ENCODE measurements at places on chromosomes 2 and 18.

- no peak for DNase-seq
Measured at GRCh38 chr2:30105556-30105955, 41.3 kb upstream of the YPEL5 start.

DNA sequence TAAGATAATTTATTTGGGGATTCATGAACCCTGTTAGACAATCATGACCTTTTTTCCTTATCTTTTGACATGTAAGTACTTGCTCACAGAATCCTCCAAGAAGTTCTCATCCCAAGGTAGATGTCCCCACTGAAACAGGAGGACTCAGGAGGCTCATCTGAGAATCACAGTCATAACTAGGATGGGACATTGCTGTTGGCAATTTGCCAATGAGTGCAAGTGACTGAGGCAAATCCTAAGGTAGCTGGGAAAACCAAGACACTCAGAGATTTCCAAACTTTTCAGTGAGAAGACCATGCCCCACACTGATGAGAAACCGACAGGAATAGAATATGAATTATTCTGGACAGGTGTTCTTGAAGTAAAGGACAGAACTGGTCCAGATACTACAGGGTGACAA lies 735.0 kb downstream of the TMEM182 start:
- no peak for DNase-seq

GRCh38 chr18:10759241-10759640 lies 233.4 kb downstream of the NAPG start:
- no peak for DNase-seq

DNA sequence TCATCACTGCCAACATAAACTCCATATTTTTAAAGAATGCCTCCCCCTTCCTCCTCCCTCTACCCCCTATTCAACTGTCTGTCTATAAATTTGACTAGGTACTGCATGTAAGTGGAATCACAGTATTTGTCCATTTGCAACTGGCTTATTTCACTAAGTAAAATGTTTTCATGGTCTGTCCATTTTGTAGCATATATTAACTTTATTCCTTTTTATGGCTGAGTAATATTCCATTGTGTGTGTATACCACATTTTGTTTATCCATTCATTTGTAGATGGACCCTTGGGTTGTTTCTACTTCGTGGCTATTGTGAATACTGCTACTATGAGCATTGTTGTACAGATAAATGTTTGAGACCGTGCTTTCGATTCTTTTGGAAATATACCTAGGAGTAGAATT lies 10.7 kb downstream of the SEH1L start:
- no peak for DNase-seq

GRCh38 chr2:234033174-234033573 lies 17.3 kb upstream of the SPP2 start:
- no peak for DNase-seq

- peak; percentile 91 for DNase-seq
Measured at GRCh38 chr2:120245520-120246332, 6.9 kb upstream of the RALB start.

DNA sequence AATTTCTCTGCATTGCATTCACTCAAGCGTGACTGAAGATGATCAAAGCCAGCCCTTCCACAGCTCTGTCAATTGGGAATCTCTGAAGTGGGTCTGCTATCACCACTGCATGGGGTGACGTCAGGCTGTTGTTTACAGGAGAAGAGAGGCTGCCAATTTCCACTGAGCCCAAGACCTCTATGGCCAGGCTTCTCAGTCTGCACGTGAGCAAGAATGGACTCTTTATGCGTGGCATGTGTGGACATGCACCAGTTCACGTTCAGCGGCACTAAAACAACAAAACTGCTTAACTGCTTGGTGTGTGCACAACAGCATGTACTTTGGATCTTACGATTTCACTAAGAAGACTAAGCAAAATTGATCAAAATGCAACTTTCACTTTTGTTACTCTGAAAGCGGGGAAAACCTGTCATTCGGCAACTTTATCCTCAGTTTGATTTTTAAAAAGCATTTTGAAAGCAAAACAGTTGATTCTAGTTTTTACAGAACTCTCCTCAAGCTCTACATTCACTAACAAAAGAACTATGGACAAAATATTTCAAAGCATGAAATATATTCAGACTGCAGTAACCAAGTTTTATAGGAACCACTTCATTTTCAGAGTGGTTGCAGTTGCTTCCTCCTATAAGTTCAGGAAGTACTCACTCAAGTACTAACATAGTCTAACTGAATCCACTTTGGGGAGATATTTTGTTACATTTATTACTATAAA lies 77.0 kb upstream of the SERTAD2 start:
- DNase-seq: peak; percentile 73

DNA sequence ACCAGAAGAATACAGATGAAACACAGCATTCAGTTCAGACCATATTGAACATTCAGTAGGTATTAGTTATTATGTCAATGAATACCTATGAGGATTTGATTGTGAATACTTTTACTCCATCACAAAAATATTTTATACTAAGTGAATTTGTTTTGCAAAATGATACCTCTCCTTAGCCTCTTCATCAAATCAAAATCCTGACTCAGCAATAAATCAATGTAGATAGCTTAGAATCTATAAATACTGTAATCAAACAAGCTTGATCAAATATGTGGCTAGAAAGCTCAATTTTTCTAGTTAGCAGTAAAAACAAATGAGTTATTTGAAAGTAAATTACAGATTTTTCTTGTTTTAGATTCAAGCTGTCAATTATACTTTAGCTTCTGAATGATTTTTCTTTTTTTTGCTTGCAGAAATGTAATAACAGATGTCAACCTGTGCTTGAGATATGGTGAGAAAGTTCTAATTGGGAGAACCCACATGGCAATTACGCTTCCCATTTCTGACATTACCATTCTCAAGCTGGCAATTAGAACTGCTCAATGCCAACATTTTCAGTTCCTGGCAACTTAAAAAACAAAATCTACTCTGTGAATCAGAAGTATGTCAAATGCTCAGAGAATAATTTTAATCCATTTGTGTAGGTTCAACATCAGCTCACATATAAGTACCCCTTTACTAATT lies 109.6 kb downstream of the PRELID3A start:
- DNase-seq: no peak
